ENCODE measurements at places on chromosomes 2 and 18.

DNA sequence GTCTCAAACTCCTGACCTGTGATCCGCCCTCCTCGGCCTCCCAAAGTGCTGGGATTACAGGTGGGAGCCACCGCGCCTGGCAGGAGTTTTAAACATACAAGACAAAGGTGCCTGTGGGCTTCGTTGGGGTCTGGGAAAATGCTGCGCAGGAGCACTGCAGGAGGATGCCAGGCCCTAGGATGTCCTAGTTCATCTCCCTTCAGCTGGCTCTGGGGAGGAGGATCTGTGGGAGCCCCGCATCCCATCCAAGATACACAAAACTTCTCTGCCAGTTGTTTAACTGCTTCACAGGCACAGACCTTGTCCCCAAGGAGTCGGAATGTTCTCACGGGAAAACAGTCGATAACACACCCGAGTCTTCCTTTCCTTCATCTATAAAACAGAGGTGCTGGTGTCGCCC is 89.1 kb downstream of the POLR1A start:
- no peak for DNase-seq

GRCh38 chr2:100755441-100755840 is 64.5 kb upstream of the NPAS2 start:
- no peak for DNase-seq

DNA sequence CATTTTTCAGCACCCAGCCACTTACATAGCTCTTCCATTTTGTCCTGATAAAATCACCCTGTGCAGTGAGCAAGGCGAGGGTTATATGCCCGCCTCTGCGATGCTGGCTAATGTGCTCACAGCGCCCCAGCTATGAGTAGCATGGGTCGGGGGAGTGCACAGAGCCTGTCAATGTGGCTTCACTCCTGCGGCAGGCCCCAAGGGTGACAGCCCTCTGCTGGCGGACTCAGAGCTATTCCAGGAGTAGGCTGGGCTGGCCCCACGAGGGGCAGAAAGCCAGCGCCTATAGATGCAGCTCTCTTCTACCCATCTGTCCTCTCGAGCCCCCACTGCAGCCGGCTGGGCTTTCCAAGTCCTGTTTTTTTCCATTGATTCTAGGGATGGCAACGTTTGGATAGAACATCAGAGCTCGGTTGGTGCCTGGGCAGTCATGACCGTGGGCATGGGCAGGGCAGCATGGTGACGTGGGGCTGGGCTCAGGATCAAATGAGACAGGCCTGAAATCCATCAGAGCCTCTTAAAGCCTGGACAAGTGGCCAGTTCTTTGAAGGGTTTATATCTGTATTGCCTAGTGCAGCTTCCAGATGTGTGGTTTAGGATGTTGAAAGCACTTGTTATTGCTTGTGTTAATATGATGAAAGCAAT is 134.7 kb downstream of the MCFD2 start:
- DNase-seq, result no peak

GRCh38 chr2:23563673-23564614 is 179.0 kb downstream of the KLHL29 start:
- no peak for DNase-seq

DNA sequence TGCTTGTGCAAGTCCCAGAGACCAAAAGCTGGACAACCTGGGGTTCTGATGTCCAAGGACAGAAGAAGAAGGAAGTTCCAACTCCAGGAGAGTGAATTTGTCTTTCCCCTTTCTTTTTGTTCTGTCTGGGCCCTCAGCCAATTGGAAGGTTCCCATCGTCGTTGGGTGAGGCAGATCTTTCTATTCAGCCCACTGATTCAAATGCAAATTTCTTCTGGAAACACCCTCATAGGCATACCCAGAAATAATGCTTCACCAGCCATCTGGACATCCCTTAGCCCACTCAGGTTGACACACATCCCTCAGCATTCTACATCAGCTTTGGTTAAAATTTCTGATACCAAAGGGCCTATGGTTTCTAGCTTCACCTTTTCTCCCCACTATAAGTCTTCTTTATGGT is 156.5 kb downstream of the SP3 start:
- DNase-seq, result no peak

GRCh38 chr18:5894611-5895298 is 567 bp downstream of the TMEM200C start:
- DNase-seq, result peak; percentile 9

- DNase-seq, result no peak
Observed at GRCh38 chr18:13366962-13367892, 148.7 kb downstream of the LDLRAD4 start.

DNA sequence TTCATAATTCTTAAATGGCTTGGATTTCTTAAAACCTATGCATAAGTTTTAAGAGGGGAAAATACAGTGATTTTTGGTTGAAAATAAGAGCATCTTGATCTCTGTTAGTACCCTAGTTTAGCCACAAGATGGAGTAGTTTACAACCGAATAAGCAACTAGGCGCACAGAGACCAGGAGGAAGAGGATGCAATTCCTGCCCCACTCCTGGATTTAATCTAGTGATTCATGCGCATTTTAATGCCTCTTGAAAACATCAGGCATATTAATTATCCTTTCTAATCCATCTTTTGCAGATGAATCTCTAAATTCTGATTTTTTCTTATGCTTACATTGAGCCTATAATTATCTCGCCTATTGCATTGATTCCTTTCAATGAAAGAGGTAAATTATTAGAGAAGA is 76.7 kb downstream of the MRPS9 start:
- DNase-seq, result no peak

DNA sequence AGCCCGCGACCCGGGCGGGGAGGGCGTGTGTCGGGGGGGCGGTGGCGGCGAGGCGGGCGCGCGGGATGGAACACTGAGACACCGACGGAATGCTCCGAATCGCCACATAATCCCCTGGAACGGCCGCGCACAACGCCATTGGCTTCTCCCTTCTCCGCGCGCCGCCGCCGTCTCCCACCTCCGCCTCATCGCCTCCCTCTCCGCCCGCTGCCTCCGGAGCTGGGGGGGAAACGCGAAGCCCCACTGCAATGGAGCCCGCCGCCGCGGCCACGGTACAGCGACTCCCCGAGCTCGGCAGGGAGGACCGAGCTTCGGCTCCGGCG is at the start of gene PHLPP1:
Gene PHLPP1, plus strand, starts transcription at position 106 of the 323 bp plus-strand sequence. Its CDS starts 143 bp downstream, at position 249.
- DNase-seq, result no peak

GRCh38 chr2:42809131-42809818 is 16.9 kb upstream of the HAAO start:
- DNase-seq, result no peak

DNA sequence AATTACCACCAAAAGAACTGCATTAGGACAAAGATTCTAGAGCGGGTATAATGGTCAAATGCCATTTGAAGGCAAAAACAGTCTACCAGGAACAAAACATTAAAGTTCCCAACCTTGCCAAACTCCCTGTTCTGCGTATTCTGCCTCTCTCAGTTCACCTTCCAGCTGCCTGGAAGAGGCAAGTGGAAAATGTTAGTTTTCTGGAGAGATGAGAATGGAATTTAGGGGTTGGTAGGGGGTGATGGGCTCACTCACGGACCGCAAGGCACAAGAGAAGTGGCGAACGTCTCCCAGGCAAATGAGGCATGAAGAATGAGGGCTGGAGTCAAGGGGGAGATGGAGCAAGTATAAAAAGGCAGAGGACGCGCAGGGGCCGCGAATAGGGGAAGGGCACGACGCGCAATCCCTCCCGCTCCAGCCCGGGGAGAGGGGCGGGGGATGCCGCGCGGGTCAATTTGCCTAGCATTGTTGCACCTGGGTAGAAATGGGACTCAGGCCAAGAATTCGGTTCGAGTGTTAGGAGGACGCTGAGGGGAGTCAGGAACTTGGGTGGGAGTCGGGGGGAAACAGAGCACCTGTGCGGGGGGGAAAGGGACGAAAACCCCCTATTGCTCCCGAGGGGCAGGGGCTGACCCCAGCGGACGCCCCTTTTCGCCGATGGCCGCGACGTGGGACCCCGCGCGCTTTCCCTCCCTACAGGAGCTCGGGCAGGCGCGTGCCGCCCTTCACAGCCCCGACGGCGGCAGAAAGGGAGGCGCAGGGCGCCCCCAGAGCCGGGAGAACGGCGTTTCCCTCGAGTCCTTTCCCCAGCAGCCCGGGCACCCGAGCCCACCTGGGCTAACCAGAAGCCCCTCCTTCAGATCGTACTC is 573 bp downstream of the PAIP2B start:
- peak; percentile 40 for DNase-seq

GRCh38 chr2:62302631-62303435 is 106.9 kb downstream of the B3GNT2 start:
- DNase-seq, result no peak

GRCh38 chr2:68295516-68295915 is 24.2 kb downstream of the CNRIP1 start:
- no peak for DNase-seq

DNA sequence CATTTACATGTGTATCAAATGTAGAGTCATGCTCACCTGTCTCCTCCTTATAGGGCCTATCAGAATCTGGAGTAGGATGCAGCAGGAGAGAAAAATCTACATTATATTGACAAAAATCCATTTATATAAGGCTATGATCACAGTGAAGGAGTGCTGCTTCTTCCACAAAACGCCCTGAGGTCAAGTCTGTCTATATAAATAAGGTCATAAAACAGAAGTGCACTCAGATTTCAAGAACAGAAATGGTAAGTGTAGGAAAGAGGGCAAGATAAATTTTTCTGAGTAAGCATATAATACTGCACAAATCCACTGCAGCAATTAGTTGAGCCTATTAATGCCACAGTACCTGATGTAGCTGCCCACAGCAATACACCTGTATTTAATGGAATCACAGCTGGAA is 51.8 kb downstream of the COL5A2 start:
- DNase-seq, result no peak

DNA sequence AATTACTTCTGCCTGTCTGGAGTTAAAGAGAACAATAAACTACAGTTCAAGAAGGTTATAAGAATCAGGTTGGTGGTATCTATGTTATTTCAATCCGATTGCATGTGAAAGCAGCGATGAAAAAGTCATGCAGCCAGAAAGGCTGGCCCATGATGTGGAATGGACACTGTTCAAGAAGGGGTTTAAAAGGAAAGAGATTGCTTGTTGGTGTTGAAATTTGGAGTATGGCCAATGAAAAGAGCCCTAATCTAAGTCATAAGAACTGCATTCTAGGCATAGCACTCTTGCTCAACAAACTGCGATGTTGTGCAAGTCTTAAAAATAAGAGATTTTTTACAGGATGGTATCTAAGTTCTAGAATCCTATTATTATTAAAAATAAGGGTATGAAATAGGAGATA is 61.3 kb downstream of the EFEMP1 start:
- no peak for DNase-seq

DNA sequence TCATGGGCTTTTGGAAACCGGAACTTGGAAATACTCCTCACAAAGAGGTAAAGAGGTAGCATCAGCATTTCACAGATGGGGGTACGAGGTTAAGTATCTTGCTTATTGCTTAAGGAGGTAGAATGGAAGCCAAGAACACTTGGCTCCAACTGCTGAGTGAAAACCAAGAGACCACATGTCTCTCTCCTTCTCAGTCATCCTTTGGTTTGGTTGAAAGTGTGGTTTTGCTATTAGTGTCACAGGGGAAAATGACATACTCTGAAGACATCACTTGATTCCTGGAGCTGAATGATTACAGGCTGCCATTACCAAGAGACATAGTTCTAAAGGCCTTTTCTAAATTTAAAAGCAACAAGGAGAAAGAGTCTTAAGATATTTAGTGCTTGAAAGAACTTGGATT is 41.5 kb downstream of the ANTXR1 start:
- no peak for DNase-seq

DNA sequence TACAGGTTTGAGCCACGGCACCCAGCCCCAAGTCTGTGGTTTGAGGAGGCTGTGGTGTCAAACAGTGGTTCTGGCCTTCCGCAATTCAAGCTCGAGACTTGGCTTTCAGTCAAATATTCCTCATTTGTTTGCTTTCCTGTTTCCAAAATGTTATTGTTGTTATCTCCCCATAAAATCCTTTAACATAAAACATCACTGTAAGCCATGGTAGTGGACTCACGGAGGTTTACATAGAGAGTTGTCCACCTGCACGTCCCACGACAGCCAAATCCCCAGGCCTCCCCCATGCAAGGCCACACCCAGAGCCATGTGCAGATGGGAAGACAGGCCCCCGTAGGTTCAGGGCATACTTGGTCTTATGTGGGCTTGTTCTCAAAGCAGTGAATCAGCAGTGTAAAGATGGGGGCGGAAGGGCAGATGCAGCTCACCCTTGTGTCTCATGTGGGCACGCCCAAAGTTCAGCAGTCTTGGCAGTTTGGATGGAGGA is 18.9 kb upstream of the ST3GAL5 start:
- no peak for DNase-seq

- no peak for DNase-seq
Observed at GRCh38 chr18:14905350-14905749, 157.4 kb downstream of the ANKRD30B start.

GRCh38 chr2:23524261-23524706 is 139.3 kb downstream of the KLHL29 start:
- DNase-seq, result no peak

DNA sequence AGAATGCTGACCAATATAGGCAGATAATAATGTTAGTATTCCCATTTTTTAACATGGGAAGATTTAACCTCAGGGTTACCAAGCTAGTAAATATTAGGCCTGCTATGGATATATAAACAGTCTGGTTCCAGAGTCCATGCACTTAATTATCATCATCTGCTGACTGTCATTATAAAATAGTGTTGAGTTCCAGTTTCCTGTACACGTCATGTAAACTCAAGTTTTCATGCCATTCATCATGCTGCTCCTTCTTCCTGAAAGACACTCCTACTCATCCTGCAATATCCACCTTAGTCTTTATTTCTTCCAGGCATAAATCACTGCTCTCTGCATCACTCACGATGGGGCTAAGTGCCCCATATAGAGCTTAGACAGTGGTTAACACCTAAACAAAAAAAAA is 420.8 kb upstream of the SPHKAP start:
- no peak for DNase-seq

DNA sequence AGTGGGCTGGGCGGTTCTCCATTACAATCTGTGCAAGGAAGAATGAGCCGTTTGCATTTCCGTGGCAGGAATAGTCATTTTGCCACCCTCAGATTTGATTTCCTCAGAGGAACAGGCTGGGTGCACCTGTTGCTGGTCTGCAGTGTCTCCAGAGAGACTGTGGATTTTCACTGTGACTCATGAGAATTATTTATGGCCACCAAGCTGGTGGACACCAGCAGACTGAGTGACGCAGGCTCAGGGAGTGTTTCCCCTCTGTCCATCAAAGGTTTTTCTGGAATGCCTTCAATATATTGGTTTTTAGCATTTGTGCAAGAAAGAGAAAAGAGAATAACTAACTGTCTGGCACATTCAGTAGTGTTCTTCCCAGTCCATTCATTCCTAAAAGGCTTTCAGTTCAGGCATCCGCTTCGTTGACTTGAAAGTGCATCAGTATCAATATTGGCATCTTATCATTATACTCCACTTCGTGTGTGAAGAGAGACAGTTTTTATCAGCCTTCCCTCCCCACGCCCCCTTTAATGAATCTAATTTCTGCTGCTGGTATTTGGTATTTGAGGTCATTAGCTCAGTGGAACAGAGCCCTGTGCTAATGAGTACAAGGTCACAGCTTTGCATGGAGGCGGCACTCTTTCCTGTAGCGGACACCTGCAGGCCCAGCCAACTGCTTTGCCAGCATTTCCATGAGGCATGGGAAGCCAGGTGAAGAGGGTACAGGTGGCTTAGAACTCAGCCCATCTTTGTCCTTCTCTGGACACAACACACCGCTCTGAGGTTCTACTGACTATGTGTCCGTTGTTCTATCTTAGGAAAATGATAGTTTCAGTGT is 39.9 kb downstream of the PRKCE start:
- DNase-seq, result no peak

All from stimulated activated naive CD8-positive, alpha-beta T cell treated with anti-CD3 and anti-CD28 coated beads, Interleukin-15, Interleukin-2, amounts not matched to agents 100 U/mL and 50 U/mL, for 24 hours (primary cell).